ENCODE measurements at places on chromosomes 16 and 17.
A peak's percentile ranks its signal among the peaks of the same experiment; 100 is the strongest.

DNA sequence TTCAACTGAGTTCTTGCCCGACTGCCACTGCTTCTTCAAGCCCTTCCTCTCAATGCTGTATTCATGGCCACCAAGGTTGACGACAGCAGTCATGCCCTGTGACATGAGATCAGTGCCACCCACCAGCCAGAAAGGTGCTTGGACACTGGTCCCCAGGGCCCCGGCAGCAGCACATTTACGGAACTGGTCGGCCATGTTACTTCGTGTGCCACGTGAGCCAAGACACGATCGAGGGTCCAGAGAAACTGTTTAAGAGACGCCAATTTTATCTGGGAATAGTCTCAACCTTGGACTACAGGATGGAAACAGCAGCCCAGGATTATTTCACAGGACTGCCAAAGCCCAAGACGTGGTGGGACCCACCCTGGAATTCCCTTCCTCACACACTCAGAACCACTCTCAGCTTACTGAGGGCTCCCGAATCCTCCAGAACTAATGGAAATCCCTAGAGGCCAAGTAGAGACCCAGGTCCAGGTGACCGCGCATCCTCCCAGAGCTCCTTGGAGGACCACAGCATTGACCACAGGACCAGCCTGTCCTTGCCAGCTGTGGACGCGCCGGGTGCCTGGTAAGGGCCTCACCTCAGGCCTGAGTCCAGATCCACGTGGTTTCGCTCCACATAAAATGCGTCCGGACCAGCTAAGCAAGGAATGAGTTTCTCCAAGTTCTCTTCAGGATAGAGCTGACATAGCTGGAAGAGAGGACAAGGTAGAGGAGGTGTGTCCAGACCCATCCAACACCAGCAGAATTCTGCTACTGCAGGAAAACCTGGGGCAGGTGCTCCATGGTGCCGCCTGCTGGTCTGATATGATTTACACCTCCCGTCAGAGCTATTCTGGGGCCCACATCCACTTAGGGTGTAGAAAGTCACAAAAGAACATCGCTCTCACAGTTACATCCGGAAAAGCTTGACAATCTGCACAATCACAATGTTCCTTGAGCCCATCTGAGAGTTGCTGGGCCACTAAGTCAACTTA is 28.2 kb downstream of the MAP1LC3B start:
- no peak for DNase-seq

DNA sequence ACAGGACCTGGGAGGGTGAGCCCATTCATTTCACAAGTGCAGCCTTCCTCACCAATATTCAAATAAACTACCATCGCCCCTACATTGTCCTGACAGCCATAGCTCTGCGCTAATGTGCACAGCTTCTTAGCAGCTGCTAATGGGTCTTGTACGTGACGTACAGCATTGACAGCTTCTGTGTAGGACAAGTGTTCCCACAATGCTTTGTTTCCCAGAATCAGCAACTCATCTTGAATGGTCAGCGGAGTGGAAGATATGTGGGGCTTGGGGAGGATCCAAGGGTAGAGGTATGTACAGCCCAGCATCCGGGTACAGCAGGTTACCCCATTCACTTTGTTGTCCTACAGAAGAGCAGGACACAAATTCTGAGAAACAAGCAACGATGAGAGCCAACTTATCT is 23.7 kb downstream of the MARVELD3 start:
- no peak for DNase-seq

- DNase-seq, result no peak
These were observed 12.5 kb upstream of the NUDT16L1 start for GRCh38 chr16:4680673-4681470.

- no peak for DNase-seq
These were observed 44.2 kb downstream of the RPTOR start for GRCh38 chr17:80588702-80589383.

DNA sequence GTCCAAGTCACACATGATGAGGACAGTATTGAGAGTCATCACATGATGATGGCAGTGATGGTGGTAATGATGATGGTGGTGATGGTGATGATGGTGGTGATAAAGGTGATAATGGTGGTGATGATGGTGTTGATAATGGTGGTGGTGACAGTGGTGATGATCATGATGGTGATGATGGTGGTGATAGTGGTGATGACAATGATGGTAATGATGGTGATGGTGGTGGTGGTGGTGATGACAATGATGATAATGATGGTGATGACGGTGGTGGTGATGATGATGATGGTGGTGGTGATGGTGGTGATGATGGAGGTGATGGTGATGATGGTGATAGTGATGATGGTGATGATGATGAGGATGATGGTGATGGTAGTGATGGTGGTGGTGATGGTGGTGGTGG is 190.2 kb upstream of the ZNF469 start:
- no peak for DNase-seq

GRCh38 chr16:81645266-81645694 is 133.8 kb upstream of the PLCG2 start:
- no peak for DNase-seq

DNA sequence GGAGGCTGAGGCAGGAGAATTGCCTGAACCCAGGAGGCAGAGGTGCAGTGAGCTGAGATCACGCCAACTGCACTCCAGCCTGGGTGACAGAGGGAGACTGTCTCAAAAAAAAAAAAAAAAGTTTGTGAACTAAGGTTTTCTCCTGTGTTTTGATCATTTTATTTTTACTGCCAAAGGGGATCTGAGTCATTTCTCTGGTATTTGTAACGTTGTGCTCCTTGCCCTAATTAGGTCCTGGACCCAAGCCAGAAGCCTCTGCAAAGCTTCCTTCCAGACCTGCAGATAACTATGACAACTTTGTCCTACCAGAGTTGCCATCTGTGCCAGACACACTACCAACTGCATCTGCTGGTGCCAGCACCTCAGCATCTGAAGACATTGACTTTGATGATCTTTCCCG is 32.1 kb downstream of the IST1 start:
- no peak for DNase-seq

GRCh38 chr17:2634361-2634960 is 41.0 kb downstream of the PAFAH1B1 start:
- DNase-seq, result no peak

DNA sequence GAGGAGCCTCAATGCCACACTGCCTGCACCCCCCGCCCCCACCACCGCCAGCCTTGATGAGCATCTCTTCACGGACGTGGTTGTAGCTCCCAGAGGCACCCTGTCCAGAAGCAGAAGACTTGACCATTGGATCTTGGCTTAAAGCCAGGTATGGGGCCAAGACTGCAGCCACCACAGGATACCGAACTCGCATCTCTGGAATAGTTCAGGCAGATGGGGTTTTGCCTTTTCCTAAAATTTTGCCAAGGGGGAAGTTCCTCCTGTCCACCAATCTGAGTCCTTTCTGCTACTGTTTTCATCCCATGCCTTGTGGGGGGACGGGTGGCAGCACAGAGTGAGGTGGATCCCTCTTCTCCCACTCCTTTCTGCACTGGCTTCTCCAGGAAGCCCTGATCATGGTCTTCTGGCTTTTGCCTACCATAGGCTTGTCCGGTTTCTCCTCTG is 939 bp downstream of the CORO6 start:
- no peak for DNase-seq

GRCh38 chr17:69448431-69449102 is 34.1 kb downstream of the MAP2K6 start:
- DNase-seq, result no peak

- DNase-seq, result no peak
These were observed 364.4 kb downstream of the SEC14L1 start for GRCh38 chr17:77505181-77505639.

- DNase-seq, result peak; percentile 76
These were observed at the start of gene MPHOSPH6 for GRCh38 chr16:82169861-82170845. Gene MPHOSPH6, minus strand, starts transcription at chr16:82170224. Its CDS starts 49 bp downstream, at chr16:82170175.

DNA sequence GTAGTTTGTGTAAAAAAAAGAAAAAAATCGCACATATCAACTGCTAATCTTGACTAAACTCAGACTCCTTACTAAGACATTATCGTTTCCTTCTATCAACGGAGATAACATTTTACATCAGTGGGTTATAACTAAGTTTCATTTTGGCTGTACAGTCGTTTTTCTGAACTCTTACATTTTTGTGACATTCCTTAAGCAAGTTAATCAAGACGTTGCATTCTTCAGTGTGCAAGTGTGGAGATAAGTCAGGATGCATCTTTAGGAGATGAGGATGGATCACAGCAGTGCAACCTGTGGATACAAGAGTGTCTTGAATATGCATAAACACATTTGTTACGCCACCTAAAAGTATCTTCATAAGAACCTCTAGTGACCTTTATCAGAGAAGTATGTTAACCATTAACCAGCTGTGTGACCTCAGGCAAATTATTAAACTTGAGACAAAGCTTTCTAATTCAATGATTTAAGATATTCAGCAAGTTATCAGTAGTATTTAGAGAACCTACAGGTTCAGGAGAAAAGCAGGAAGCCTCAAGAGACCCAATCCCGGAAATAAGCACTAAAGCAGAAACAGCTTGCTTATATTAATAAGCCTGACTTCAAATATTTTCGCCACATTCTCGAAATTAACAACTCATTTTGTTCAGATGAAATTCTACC is 9.4 kb downstream of the CMC2 start:
- DNase-seq, result no peak

DNA sequence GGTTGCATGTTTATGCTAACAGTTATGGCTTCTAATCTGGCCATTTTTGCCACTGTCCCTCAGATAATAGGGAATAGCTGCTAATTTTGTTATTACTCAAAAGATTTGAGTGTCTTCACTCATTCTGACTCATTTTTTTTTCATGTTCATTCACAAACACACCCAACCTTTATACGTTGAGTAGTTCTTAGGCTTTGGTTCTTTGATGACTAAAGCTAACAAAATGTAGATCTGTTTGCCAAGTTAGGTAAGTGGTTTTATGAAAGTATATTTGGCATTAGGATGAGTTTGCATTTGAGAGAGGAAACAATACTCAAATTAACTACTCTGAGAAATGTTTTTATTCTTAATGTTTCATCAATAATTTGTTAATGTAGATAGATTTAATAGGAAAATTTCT is 3.6 kb downstream of the MAP2K4 start:
- DNase-seq, result no peak

DNA sequence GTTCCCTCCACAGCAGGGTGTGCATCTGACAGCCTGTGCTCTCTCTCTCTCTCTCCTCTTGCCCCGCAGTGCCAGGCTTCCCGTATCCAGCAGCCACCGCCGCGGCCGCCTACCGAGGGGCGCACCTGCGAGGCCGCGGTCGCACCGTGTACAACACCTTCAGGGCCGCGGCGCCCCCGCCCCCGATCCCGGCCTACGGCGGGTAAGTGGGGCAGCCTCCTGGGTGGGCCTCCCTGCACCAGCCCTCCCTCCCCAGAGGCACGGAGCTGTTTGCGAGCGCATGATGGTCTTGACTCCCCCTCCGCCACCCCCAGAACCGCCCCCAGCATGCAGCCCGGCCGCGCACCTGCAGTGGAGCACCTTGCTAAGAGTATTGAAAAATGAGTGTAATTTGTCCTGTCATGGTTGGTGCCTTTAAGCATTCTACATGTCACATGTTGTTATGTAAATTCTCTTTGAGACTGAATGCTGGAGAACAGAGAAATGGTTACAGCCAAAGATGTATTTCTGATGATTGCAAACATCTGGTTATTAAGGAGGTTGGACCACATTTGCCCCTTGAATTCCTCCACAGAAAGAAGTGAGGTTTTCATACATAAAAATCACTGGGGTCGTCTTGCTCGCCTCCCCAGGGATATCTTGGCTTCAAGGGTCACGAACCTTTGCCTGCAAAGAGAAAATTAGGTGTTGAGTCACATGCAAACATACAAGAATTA is 321.3 kb downstream of the RBFOX1 start:
- DNase-seq, result no peak

GRCh38 chr16:55922662-55923061 is 47.5 kb upstream of the CES5A start:
- no peak for DNase-seq

- DNase-seq, result peak; percentile 12
These were observed 4.7 kb upstream of the GFAP start for GRCh38 chr17:44919885-44920564.

GRCh38 chr17:80839970-80840369 is 151.7 kb upstream of the CHMP6 start:
- no peak for DNase-seq

DNA sequence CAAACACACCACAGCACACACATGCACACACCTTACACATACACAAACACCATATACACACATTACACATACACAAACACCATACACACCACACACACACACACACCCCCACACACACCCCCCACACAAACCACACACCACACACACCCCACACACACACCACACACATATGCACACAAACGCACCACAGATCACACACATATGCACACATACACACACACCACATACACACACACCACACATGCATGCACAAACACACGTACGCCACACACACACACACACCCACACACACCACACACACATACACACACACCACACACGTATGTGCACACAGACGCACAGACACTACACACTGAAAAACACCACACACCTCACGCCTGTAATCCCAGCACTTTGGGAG is 166.0 kb downstream of the AHSP start:
- no peak for DNase-seq

GRCh38 chr16:10558305-10558704 is 22.1 kb downstream of the EMP2 start:
- no peak for DNase-seq

- DNase-seq, result no peak
These were observed 63.4 kb downstream of the ANKRD11 start for GRCh38 chr16:89426736-89427530.

- DNase-seq, result no peak
These were observed 122.3 kb downstream of the ABCC1 start for GRCh38 chr16:16071631-16072244.

GRCh38 chr16:71255721-71256120 is 25.2 kb upstream of the HYDIN start:
- DNase-seq, result no peak

DNA sequence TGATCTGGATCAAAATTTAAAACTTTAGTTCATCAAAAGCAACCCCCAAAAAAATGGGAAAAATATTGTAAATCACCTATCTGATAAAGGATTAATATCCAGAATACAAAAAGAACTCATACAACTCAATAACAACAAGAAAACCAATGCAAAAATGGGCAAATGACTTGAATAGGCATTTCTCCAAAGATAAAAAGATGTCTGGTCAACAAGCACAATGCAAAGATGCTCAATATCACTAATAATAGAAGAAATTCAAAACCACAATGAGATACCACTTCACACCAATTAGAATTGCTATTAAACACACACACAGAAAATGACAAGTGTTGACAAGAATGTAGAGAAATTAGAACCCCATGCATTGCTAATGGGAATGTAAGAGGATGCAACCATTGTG is 40.4 kb downstream of the UBE2G1 start:
- no peak for DNase-seq

DNA sequence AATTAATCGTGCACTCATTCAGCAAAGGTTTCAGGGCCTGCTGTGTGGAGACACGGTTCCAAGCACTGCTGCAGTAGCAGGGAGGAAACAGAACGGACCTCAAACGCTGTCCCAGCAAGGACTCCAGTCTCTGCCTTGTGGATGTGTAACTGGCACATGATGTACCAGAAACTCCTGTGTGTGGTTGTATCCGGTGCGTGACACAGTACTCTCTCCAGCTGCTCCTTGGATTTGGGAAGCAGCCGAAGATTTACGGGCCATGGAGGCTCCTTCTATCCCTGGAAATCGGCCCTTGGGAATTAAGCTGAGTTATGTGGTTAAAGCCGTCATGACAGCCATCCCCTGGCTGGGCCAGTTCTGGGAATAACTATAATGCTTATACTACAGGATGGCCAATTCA is 8.5 kb upstream of the ANKRD11 start:
- no peak for DNase-seq

Data from stimulated activated CD8-positive, alpha-beta memory T cell treated with anti-CD3 and anti-CD28 coated beads, Interleukin-7, amount 100 ng/mL, for 4 hours (primary cell).